HFFc6 (cell line): ENCODE measurements at places on chromosomes 4 and X. TPM values are rescaled to one million over a fixed set of nuclear protein-coding genes. Genes with fewer than 3 reads are reported as not detected.

PRKG2 gene
- not detected in 3 replicates for total RNA-seq

CXCR3 gene
- total RNA-seq, result not detected in 2 replicates

PPAT gene
- 18.9 to 34.9 TPM (median 20.1 TPM) in 3 replicates for total RNA-seq

DNA sequence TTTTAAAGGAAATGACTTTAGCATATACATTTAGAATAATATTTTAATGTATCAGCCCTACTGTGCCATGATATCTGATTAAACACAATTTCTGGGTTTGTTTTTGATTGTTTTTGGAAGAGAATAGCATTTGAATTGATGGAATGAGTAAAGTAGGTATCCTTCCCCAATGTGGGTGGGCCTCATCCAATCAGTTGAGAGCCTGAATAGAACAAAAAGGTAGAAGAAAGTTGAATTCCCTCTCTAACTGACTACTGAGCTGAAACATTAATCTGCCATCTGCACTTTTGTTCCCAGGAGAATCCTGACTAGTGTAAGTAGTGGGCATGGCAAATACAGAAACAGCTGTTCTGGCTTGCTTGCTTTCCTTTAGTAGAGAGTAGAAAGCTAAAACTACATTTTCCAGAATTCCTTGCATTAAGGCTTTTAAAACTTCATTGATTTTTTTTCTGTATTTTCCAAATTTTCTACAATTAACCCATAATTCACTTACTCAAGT, 9.7 kb upstream of the SEC24D start:
- no peak for DNase-seq

GRCh38 chr4:15901998-15902397, 36.5 kb downstream of the FGFBP1 start:
- no peak for DNase-seq

DNA sequence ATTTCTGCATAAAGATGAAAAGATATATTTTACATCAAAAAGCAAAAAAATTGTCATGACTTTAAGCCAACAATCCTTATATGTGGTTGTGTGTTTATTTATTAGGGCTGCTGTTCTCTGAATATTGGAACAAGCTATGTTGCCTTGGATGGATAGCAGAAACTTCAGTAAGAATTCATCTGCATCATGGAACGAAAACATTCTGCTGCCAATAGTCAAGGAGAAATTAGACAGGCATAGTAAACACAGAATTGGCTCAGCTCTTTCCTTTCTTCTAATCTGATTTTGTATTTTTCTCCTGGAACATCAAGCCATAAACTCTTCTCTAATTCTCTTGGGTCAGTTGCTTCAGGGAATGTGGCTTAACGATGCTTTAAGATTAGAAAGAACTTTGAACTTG, 1257.0 kb downstream of the NLGN4X start:
- no peak for DNase-seq
